COLO829 (cell line): ENCODE measurements at places on chromosomes 12 and 14.
A peak's percentile ranks its signal among the peaks of the same experiment; 100 is the strongest.

DNA sequence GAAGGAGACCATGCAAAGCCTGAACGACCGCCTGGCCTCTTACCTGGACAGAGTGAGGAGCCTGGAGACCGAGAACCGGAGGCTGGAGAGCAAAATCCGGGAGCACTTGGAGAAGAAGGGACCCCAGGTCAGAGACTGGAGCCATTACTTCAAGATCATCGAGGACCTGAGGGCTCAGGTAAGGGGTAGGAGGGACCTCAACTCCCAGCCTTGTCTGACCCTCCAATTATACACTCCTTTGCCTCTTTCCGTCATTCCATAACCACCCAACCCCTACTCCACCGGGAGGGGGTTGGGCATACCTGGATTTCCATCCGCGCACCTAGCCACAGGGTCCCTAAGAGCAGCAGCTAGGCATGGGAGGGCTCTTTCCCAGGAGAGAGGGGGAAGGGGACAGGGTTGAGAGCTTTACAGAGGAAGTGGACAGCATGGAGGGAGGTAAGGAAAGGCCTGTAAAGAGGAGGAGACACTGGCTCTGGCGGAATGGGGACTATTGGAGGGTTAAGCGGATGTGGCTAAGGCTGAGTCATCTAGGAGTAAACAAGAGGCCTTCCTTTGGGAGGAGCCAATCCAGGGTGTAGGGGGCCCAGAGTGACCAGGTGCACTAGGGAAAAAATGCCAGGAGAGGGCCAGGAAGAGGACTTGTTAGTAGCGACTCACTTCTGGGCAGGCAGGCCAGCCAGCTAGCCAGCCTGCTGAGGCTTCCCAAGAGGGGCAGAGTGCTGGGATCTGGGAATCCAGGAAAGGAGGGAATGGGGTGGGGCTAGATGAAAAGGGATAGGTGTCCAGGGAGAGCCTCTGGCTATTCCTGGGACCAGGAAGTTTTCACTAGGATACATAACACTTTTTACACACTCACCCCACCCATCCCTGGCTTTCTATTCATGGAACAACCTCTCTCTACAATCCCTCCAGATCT, 754 bp downstream of the KRT18 start:
- DNase-seq: peak; percentile 69

DNA sequence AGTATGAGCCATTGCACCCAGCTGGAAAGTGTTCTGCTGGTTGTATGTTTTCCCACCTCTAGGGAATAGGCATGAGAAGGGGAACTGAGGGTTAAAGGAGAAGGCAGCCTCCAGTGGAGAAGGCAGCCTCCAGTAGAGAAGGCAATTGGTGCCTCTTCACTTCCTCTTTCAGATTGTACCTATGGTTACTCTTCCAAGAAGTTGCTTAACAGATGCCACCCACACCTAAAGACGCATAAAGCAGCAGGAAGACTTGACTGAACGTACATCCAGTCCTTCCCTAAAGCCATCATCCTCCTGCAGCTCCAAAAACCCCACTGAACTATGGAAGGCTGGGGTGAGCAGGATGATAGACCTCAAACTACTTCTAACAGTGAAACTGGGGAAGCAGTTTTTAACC, 13.1 kb downstream of the DPF3 start:
- no peak for DNase-seq

GRCh38 chr14:101395779-101396178, 165.5 kb upstream of the DIO3 start:
- no peak for DNase-seq

DNA sequence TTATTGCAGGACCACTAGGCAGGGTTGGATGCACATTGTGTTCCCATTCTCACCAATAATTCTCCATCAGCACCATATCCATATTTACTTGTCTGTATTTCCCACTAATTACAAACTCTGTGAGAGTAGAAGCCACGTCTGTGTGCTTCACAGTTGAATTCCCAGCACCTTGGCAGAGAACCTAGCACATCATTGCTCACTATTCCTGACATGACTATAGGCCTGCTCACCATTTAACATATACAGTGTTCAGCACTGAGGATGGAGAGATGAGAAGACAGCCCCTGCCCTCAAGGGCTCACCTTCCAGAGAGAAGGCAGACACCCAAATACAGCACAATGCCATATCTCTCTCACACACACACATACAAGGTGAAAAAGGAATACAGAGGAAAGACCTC, 5.0 kb downstream of the DAD1 start:
- DNase-seq: no peak

GRCh38 chr14:68656452-68656851, 136.4 kb downstream of the ZFP36L1 start:
- no peak for DNase-seq

DNA sequence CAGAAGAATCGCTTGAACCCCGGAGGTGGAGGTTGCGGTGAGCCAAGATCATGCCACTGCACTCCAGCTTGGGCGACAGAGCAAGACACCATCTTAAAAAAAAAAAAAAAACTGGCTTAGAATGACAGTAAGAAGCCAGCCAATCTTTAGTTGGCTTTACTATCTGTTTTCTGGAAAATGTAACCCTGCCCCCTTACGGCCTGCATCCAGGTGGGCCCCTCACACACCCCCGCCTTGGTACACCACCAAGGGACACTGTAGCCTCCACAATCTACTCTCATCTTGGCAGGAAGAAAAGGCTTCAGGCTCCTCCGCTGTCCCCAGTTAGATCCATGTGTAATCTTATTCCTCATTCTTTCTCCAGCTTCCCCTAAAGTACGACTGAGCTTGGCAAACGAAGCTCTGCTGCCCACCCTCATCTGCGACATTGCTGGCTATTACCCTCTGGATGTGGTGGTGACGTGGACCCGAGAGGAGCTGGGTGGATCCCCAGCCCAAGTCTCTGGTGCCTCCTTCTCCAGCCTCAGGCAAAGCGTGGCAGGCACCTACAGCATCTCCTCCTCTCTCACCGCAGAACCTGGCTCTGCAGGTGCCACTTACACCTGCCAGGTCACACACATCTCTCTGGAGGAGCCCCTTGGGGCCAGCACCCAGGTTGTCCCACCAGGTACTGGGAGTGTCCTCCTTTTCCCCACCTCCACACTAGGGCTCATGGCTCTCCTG, 6.6 kb downstream of the TAPBPL start:
- no peak for DNase-seq

GRCh38 chr12:63450816-63451215, 217.5 kb downstream of the DPY19L2 start:
- no peak for DNase-seq

- DNase-seq: no peak
These were observed 203.7 kb downstream of the STXBP6 start for GRCh38 chr14:24846261-24846660.

- no peak for DNase-seq
These were observed 15.5 kb upstream of the MLXIP start for GRCh38 chr12:122062832-122063693.

DNA sequence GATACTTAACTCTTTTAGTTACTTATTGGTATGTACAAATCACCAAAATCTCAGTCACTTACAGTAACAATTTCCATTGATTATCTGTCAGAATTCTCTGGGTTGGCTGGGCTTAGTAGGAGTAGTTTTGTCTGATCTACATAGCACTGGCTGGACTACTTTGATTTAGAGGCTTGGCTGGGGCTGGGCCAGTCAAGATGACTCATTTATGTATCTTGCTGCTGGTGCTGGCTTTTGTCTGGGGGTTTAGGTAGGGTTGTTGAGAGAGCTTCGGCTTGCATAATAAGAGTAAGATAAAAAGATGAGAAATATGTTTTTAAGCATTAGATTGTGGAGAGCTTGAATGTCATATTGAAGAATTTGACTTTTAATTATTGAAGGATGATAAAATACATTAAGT, 1093.7 kb downstream of the SLC6A15 start:
- no peak for DNase-seq
